Eye (tissue), 1 donor: ENCODE measurements at places on chromosomes 11 and 22.
A peak's percentile ranks its signal among the peaks of the same experiment; 100 is the strongest.

GRCh38 chr11:123584737-123585136 lies 69.7 kb downstream of the SCN3B start:
- no peak for DNase-seq

GRCh38 chr11:12017243-12017678 lies 8.8 kb upstream of the DKK3 start:
- DNase-seq = no peak

- DNase-seq = peak; percentile 53
Measured at GRCh38 chr11:6196396-6196795, 2.6 kb upstream of the OR52W1 start.

GRCh38 chr11:1112351-1113191 lies 37.9 kb downstream of the MUC2 start:
- DNase-seq = no peak

DNA sequence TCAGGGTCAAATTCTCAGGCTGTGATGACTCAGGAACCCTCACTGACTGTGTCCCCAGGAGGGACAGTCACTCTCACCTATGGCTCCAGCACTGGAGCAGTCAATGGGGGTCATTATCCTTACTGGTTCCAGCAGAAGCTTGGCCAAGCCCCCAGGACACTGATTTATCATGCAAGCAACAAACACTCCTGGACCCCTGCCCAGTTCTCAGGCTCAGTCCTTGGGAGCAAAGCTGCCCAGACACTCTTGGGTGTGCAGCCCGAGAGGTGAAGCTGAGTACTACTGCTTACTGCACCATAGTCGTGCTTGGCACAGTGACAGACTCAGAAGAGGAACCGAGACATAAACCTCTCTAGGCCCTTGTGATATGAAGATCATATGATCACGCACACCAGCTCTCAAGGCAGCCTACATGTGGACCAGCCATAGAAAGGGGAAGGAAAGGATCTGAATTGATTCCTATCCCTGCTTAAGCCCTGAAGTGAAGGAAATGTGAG lies 58.2 kb downstream of the ZNF280B start:
- no peak for DNase-seq

DNA sequence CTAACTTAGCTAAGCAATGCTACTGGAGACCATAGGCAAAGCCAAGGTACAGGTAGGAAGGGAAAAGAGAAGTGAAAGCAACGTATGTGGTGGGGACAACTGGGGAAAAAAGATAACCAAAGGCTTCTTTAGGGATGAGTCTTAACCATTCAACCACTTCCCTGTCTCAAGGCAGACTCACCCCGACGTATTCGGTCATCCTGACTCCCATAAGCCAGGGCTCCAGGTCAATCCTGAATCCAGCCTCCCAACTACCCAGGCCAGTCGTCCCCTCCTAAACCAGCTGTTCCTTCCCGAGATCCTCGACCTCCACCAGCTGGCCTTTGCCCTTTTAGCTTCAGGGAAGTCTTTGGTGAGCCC lies 330 bp downstream of the ACP2 start:
- DNase-seq = no peak

- DNase-seq = no peak
Measured at GRCh38 chr11:134670961-134671370, 258.9 kb upstream of the B3GAT1 start.

- no peak for DNase-seq
Measured at GRCh38 chr11:44493383-44493782, 72.1 kb upstream of the CD82 start.

DNA sequence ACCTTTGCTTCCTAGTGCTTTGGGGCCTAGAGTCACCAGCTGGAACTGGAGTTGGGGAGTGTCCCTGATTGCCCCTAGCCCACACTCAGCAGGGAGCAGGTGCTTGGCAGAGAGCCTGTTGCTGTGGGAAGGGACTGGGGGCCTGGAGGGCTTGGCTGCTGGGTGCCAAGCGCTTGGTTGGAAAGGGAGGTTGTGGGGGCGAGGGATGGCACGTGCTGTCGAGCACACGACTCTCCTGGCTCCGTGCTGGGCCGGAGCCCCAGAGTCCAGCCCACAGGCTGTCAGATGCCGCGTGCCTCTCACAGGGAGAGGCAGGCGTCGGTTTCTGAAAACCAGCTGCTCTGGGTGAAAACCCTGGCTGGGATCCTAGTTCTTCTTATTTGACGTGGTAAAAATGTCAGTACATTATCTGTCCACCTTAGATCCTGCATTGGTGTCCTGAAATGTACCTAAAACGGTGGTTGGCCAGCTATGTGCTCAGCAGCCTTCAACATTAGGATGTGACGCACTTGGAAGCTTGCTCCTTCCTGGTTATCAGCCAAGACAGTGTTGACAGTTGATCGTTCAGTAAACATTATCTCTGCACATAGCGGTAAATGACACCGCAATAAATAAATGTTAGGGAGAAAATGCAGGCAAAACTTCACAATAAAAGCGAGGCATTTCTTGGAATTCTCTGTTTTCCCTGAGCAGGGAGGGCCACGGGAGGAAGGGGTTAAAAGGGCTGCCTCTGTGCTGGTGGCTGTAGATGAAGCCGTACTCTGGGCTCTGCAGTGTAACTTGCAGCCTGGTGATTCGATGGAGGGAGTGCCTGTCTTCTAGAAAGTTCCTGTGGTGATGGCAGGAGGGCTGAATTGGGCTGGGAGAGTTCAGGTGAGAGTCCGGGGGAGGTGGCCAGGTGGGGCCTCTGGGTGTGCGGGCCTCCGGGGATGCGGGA lies 29.2 kb downstream of the GRAMD4 start:
- DNase-seq = peak; percentile 21

DNA sequence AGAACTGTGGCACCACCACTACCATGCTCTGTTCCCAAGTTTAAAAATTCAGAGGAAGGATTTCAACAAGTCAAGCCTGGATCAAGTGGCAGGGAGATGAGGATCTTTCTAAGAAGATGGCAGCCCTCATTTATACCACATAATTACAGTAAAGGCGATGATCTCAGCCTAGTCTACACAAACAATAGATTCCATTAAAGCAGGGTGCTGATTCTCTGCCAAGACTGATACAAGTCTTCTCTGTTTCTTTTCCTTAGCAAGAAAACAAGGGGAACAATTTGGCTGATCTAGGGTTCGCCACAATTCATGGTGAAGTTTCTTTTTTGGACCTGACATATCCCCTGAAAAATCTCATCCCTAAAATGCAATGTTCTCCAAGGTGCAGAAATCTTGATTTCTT lies 73.9 kb downstream of the PPFIBP2 start:
- DNase-seq = no peak

DNA sequence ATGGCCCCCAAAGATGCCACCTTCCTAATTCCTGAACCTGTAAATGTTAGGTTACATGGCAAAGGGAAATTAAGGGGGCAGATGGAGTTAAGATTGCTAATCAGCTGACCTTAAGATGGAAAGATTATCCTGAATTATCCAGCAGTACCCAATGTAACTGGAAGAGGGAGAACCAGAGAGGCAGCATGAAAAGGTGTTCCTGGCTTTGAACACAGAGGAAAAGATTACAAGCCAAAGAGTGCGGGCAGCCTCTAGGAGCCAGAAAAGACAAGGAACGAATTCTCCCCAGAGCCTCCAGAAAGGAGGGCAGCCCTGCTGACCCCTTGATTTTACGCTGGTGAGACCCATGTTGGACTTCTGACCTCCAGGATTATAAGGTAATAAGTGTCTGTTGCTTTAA lies 15.1 kb upstream of the THRSP start:
- no peak for DNase-seq

DNA sequence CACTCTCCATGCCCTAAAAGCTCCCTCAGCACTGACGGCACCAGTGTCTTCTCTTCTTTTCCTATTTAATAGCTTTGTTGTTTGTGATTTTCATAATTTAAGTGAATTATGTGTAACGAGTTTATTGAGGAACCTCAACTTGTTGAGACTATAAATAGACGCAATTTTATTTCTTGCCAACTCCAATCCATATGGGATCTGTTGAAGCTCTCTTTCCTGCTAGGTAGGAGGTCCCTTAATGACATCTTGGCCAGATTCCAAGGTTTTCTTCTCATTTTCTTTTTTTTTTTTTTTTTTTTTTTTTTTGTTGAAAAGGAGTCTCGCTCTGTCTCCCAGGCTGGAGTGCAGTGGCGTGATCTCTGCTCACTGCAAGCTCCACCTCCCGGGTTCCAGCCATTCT lies 14.2 kb downstream of the RTL6 start:
- peak; percentile 36 for DNase-seq

DNA sequence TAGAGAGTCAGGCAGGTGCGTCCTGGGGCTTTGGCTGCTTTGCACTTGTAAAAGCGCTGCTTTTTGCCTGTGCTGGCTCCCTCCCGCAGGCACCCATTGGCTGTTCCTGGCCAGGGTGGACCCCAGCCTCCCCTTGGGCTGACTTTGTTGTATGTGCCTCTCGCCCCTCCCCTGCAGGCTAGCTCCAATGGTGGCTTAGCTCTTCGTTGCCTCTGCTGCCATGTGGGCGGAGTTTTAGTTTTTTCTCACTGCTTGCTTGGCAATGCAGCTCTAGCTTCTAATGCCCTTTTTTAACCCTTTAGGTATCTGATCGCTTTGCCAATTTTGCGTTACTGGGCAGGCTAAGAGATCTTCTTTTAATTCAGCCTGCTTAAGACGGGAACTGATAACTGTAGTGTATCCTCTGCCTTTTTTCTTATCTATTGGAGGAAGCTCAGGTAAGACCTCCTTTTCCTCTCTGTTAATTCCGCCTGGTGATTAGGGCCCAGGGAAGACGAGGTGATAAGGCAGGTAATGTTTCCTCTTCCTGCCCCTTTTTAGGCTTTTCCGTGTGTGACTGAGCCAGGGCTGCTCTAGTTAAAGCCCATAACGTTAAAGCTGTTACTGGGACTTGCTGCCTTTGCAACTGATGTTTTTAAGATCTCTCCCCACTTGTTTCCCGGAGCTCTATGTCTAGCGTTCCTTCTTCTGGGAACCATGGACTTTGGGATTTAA lies 11.7 kb upstream of the GLYATL1 start:
- DNase-seq = peak; percentile 90

GRCh38 chr22:49427941-49428340 lies 399.7 kb downstream of the BRD1 start:
- no peak for DNase-seq

- DNase-seq = no peak
Measured at GRCh38 chr11:124551987-124552386, 8.5 kb upstream of the OR8B12 start.

GRCh38 chr11:18650353-18650752 lies 16.2 kb upstream of the SPTY2D1 start:
- no peak for DNase-seq

- DNase-seq = no peak
Measured at GRCh38 chr11:13718394-13718793, 49.9 kb downstream of the FAR1 start.

- no peak for DNase-seq
Measured at GRCh38 chr11:10824888-10825287, 16.2 kb upstream of the EIF4G2 start.

GRCh38 chr11:110367571-110367970 lies 62.2 kb upstream of the FDX1 start:
- no peak for DNase-seq

DNA sequence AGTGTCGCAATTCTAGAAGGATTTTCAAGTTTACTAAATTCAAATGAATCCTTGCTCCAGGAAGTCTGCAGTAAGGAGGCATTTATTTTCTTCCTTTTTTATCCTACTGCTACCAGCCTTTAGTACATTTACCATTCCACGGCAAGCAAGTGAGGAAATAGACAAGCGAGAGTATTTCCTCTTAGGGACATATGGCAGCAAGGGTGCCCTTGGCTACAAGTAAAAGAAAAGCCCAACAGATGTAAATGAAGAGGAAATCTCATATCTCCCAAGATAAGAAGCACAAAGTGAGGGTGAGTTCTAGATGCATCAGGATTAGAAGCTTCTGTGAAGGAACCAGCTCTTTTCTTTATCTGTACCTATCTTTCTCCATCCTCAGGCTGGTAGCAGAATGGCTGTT lies 37.8 kb upstream of the FZD4 start:
- DNase-seq = no peak

DNA sequence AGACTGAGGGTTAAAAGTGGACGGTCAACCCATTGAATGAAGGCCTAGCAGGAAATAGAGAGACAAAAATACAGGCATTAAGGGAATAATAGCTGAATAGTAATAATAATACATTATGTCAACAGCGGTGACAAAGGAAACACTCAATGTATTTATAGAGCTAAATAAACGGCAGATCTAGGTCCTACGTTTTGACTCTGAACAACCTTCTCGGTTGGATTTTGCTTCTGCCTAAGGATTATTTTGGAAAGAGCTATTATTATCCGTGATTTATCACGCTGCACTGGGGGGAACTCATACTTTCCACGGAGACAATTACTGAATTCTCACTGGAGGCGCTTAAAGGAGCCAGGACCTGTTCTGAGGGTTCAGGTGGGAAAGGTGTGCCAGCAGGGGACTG lies 118.2 kb upstream of the KIRREL3 start:
- no peak for DNase-seq

DNA sequence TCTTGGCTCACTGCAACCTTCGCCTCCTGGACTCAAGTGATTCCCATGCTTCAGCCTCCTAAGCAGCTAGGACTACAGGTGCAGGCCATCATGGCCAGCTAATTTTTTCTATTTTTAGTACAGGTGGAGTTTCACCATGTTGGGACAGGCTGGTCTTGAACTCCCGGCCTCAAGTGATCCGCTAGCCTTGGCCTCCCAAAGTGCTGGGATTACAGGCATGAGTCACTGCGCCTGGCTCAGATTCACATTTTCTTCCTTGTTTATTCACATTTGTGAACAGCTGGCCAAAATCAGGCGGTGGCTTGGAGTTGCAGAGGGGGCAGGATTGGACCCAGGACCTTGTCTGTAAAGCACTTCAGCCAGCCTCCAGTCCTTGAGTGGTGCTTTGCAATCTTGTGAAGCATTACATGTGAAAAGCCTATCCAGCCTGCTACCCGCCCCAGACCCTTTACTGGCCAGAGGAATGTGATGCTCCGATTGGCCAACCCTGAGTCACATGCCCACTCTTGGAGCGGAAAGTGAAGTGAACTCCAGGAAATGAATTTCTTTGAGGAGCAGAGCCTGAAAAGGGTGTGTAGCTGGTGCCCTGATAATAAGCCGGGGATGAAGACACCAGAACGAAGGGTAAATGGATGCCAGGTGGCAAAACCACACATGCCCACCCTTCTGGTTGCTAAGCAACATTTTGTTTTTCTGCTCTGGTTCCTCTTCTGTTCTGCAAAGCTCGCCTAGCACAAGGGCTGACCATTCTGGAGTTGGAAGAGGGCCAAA lies 62.6 kb upstream of the PTPRJ start:
- peak; percentile 66 for DNase-seq

DNA sequence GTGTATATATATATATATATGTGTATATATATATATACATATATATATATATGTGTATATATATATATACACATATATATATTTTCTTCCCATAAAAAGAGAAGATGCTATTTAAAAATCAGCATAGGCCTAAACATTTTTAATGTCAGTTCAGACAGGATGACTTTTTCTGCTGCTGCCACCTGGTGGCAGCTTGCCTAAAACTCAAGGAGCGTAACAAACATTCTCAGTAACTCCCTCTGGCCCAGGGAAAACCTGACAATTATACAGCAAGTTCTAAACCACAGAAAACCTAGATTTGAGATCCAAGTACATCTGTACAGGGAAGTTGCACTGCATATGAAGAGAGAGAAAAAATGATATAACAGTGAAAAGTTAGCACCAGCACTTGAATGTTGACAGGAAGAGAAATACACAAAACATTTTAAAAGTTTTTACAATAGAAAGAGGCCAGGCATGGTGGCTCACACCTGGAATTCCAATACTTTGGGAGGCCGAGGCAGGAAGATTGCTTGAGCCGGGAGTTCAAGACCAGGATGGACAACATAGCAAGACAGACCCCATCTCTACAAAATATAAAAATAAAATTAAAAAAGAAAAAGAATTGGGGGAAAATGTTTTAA lies 16.6 kb downstream of the OR8A1 start:
- peak; percentile 86 for DNase-seq

- peak; percentile 18 for DNase-seq
Measured at GRCh38 chr11:72144807-72145565, 9.5 kb downstream of the FOLR3 start.

- no peak for DNase-seq
Measured at GRCh38 chr11:62333768-62334167, 3.5 kb upstream of the ASRGL1 start.
